ENCODE measurements at places on chromosomes 16 and 17.
A peak's percentile ranks its signal among the peaks of the same experiment; 100 is the strongest.

DNA sequence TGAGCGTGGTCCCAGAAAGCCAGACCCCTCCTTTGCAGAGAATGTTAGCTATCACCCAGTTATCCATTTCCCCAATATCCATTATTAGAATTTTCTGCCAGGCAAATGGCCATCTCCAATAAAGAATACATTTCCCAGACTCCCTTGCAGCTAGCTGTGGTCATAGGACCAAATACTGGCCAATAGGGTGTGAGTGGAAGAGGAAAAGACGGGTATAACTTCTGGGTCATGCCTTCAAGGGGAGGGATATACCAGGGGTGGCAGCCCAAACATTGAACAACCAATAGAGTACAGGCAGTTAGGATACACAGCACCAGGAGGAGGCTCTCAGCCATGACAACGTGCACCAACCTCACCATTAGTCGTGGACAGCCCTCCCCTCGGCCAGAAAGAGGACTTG, 26.1 kb upstream of the FOXF1 start:
- no peak for DNase-seq

GRCh38 chr17:13297183-13297582, 279.4 kb upstream of the ELAC2 start:
- DNase-seq: no peak

GRCh38 chr16:69443927-69444631, 19.7 kb downstream of the CYB5B start:
- DNase-seq: no peak

- no peak for DNase-seq
Measured at GRCh38 chr17:63364387-63364786, 81.7 kb downstream of the CYB561 start.

DNA sequence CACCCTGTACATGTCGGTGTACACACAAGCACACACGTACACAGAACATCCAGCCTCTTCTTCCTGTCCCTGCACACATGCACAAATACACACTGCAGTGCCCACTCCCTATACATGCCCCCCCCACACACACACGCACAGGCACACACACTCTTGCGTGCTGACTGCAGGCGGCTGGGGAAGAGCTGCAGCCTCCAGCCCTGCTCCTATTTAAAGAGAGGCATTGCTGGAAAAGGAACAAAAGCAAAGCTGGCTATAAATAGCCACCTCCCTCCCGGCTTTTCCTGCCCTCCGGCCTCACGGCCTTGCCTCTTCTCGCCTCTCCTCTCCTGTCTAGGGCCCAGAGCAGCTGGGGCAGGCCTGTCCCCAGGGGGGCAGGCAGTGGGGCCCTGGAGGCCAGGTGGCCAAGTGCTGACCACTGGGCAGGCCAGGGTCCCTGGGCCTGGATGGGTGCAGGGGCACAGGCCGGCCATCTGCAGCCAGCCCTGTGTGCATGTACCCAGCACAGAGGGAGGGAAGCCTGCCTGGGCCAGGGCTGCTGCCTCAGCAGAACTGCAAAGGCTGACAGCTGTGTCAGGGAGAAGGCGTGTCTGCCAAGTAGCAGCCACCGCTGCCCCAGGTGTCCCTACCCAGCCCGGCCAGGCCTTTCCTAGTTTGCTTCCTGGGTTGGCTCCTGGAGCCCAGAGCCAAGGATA, 25.4 kb downstream of the RTN4RL1 start:
- no peak for DNase-seq

- DNase-seq: no peak
Measured at GRCh38 chr16:86370062-86370461, 140.3 kb upstream of the FOXF1 start.

GRCh38 chr17:77147357-77147801, 6.6 kb downstream of the SEC14L1 start:
- DNase-seq: peak; percentile 52

DNA sequence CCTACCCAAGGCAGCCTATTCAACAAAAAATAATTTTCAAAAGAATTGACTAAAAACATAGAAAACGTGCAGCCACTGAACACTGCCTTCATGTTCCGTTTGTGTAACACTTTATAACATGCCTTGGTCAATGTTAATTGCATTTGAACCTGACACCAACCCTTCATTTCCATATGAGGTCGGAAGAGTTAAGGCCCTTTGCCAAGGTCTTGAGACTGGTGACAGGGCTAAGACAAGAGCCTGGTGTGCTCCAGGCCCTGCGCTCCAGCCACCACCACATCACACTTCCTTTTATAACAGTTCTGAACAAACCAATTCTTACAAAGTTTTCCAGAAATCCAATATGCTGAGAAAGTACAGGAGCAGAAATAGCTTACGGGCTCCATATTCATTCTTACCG, 4.2 kb downstream of the BBS2 start:
- no peak for DNase-seq

DNA sequence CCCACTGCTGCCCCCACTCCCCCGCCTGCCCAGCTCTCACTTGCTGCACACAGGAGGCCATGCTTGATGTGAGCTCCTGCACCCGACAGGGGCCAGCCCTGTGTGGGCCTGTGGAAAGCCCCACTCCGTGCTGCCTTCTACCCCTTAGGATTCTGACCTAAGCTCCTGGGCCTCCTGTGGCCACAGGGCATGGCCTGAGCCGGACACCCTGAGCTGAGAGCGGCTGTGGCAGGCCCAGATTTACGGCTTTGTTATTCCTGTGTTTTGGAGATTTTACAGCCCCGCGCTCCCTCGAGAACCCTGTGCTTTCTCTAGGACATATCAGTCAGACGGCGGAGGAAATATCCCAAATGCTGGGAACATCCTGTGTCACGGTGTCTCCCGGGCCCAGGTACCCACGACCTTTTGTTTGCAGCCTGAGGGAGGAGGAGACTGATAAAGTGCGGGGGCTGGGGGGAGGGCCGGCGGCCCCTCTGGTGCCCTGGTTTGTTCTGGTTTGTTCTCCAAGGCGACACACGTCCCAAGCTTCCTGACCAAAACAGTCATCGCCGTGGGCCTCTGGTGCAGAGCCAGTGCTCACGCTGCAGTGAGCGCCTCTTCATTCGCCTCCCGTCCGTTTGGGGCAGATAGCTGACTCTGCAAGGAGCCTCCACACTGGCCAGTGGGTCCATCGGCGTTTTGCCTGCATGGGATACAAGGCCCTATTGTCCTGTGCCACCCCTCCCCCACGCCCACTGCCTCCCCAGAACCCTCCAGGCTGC, 363.4 kb downstream of the C16orf95 start:
- no peak for DNase-seq

GRCh38 chr17:78973196-78973595, 6.5 kb downstream of the LGALS3BP start:
- no peak for DNase-seq

- no peak for DNase-seq
Measured at GRCh38 chr16:17276010-17276530, 194.7 kb downstream of the XYLT1 start.

DNA sequence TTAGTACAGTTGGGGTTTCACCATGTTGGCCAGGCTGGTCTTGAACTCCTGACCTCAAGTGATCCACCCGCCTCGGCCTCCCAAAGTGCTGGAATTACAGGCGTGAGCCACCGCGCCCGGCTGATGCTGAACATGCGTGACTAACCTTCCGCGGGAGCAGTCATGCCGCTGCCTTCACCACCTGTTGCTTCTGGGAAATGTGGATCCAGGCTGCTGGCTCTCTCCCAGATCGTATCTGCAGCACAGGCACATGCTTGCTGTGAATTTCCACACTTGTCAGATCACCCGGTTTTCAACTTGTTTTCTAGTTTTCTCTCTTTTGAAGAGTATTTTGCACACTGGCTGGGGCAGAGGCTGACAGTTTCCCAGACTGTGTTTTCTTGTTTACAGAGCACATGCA, 97.9 kb downstream of the ADCY9 start:
- no peak for DNase-seq

GRCh38 chr17:7541074-7541621, 7.7 kb upstream of the TNFSF12 start:
- DNase-seq: no peak

DNA sequence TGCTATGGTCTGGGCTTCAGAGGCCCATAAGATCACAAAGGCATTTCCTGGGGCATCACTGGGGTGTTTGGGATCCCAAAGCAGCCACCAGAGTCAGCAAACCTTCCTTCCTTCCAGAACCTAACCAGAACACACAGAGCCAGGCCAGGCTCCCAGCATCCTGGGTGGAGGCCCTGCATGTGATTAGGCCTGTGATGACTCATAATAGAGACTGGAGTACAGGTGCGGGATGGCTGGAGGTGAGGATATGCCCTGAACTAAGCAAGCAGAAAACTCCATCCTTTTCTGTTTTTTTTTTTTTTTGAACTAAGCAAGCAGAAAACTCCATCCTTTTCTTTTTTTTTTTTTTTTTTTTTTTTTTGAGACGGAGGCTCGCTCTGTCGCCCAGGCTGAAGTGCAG, 17.7 kb upstream of the GFOD2 start:
- DNase-seq: no peak
